Colonic mucosa (tissue), 4 donors: ENCODE measurements at places on chromosomes 1 and 21.

- peak; percentile 95 for DNase-seq
Observed at GRCh38 chr1:15736038-15736891, at the start of gene SLC25A34. SLC25A34 (plus strand) TSS chr1:15736258; CDS start chr1:15736486, 228 bp downstream.

GRCh38 chr1:85413169-85413568 lies 51.8 kb downstream of the DDAH1 start:
- no peak for DNase-seq

DNA sequence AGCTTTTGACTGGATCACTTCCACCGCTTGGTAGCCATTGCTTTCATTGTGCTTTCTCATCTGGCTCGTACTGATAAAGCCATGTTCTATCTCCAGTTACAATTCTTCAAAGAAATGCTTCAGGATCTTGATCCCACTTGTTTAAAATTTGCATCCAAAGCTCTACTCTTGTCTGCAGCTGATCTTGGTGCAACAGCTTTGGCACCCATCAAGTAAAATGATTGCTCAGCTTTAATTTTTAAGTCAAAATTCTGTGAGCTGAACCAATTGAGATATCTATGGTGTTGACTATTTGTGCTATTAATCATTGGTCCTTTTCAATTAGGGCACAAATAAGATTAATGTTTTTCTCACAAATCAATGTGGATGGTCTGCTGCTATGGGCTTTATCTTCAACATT lies 54.8 kb upstream of the DUSP10 start:
- no peak for DNase-seq

GRCh38 chr1:44326024-44326701 lies 28.9 kb downstream of the ERI3 start:
- DNase-seq = no peak

- no peak for DNase-seq
Observed at GRCh38 chr1:235018161-235018560, 110.5 kb downstream of the TOMM20 start.

GRCh38 chr1:997713-997992 lies 2.2 kb downstream of the HES4 start:
- DNase-seq = no peak

- DNase-seq = no peak
Observed at GRCh38 chr1:6891781-6892579, 106.7 kb downstream of the CAMTA1 start.

GRCh38 chr1:101290119-101290921 lies 53.5 kb downstream of the S1PR1 start:
- DNase-seq = no peak

DNA sequence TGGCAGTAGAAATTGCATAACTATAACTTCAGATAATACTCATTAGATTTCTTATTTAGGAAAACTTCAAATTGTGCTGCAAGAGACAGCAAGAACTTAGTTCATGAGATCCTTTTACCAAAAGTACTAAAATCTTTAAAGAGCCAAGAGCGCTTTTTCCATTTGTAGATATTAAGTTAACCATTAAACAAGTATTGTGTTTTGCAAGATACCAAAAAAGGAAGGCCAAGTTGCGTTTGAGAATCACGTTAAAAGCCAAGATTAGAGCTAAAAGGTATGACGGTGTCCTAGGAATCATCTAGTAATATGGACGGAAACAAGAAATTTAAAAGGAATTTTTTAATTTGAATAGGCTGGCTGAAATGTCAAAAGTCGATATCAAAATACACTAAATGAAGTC lies 361.3 kb upstream of the LYPLAL1 start:
- DNase-seq = no peak

DNA sequence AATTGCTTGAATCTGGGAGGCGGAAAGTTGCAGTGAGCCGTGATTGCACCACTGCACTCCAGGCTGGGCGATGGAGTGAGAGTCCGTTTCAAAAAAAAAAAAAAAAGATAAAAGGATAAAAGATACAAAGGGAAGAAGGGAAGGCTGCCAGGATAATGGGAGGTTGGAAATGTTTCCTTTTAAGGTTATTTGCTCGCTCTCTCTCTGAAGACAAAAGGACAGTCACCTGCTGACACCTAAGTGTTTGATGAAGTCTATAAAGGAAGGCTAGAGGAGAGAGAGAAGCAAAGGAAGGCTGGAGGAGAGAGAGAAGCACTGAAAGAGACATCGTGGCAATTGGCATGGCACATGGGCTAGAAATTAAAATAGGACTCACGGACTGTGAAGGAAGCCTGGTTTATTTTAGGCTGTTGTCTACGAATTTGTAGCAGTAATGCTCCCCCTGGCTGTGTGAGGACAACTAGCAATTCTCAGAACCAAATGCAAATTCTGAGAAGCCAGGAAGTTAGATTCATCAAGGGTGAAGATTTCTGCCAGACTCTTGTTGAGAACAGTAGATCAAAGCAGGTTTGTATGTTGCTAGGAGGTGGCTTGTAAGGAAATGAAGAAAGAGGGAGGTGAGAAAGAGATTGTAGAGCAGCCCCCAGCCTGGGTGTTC lies 154.2 kb downstream of the ZP4 start:
- DNase-seq = no peak
